BE2C (cell line): ENCODE measurements at places on chromosomes 7 and 10.

GRCh38 chr10:28676326-28676967 is 874 bp upstream of the BAMBI start:
- peak; percentile 26 for DNase-seq

- no peak for DNase-seq
Measured at GRCh38 chr7:681551-682307, 44.8 kb upstream of the DNAAF5 start.

DNA sequence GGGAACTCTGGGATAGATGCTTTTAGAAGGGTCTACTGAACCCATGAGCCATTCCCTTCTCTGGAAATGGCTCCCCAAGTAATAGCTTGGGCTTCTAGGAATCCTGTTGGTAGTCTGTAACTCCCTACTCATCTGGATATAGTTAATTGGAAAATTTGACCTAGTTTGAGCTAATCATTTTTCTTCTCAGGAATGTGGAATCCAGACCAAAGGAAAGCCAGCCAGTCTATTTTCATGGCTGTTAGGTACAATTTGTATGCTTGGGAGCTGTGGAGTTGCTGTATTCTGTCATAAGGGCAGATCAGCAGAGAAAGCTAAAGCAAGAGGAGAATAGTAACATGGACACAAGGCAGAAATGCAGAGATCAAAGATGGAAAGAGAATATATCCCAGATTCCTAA is 71.6 kb upstream of the C1GALT1 start:
- no peak for DNase-seq

DNA sequence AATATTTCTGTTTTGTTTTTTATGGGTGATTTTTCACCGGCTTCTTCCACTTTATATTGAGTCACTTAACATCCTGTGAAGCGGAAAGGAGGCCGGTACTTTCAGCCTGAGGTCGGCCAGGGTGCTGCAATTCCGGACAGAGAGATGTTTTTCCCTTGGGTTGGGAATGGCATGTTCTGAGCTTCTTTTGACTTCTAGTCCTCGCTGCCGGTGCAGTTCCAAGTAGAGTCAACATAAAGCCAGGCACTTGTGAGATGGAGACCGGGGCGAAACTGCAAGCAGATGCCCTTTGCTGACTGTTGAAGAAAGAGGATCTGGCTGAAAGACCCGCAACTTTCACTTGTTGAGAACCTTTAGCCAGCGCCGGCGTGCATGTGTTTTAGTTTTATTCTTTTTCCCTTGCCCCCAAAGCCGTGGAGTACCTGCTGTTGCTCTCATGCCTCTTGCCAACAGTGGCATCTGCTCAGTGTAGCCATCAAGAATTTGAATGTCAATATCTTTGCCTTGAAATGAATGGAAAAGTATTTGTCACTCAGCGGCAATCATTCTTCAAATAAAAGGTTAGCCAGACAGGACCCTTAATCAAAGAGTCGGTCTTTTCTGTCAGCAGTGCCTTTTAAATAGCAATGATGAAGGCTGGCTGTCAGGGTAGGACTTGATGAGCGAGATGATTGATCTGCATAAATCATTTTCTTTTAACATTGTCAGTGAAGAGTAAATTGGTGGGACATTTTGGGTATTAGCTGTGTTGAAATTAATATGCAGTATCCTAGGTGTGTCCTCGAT is 351.2 kb downstream of the LRMDA start:
- DNase-seq, result no peak

- DNase-seq, result no peak
Measured at GRCh38 chr7:81768951-81769778, 682 bp downstream of the HGF start.

DNA sequence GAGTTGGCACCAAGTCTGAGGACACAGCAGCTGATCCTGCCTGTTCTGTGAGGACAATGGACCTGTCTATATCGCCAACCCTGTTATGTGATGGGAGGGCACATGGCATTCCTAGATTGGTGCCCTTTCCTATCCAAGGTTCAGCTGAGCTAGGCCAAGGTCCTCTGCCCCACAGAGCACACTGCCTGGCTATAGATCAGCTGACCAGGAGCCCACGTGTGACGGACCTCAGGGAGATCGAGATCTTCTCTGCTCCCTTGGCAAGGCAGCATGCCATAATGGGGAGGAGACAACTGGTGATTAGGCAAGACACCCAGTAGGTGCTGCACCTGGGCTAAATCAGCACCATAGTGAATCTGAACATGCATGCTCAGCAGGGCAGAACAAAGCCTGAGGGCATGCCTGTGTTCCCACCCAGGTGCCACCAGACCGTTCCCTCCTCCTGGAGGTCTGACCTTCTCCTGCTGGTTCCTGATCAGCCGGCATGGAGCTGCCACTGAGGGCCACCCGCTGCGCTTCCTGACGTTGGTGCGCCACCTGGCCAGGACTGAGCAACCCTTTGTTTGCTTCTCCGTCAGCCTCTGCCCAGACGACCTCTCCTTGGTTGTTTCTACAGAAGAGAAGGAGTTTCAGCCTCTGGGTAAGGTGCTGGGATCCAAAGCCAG is 93.7 kb downstream of the WDFY4 start:
- no peak for DNase-seq

- no peak for DNase-seq
Measured at GRCh38 chr7:138358850-138359341, 101.2 kb upstream of the TRIM24 start.

GRCh38 chr7:19392246-19392645 is 247.0 kb upstream of the FERD3L start:
- DNase-seq, result no peak

- DNase-seq, result no peak
Measured at GRCh38 chr7:73885433-73885974, 24.5 kb downstream of the TMEM270 start.

DNA sequence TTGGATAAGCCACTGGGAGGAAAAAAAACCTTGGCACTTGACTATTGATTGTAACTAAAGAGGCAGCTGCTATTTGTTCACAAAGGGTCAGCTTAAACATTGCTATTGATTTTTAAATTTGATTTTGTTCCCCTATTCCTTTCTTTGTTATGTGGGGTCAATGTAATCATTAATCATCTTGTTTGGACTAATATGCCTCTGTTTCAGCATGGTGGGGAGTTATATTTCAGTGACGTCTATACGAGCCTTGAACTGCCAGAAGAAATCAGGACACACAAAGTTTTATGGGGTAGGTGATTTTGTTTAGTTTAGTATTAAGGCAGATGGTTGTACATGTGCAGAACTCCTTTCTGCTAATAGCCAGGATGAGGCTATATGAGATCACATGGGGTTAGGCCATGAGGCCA is 7.5 kb downstream of the AS3MT start:
- DNase-seq, result no peak

GRCh38 chr7:145665499-145666258 is 450.9 kb upstream of the CNTNAP2 start:
- no peak for DNase-seq

GRCh38 chr10:88896994-88897853 is 17.2 kb downstream of the STAMBPL1 start:
- no peak for DNase-seq

- DNase-seq, result no peak
Measured at GRCh38 chr7:132286836-132287235, 289.4 kb downstream of the PLXNA4 start.

DNA sequence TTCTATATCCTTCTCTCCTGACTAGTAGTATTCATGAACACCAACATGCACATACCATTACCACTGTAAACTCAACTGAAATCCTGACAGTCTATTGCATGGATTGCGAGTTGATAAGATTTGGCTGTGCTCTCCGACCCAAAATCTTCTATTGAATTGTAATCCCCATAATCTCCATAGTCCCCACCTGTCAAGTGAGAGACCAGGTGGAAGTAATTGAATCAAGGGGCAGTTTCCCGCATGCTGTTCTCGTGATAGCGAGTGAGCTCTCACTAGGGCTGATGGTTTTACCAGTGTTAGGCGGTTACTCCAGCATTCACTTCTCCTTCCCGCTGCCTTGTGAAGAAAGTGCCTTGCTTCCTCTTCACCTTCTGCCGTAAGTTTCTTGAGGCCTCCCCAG is 261.8 kb downstream of the PHF14 start:
- DNase-seq, result no peak

- peak; percentile 75 for DNase-seq
Measured at GRCh38 chr10:75233444-75234016, 2.2 kb downstream of the COMTD1 start.

DNA sequence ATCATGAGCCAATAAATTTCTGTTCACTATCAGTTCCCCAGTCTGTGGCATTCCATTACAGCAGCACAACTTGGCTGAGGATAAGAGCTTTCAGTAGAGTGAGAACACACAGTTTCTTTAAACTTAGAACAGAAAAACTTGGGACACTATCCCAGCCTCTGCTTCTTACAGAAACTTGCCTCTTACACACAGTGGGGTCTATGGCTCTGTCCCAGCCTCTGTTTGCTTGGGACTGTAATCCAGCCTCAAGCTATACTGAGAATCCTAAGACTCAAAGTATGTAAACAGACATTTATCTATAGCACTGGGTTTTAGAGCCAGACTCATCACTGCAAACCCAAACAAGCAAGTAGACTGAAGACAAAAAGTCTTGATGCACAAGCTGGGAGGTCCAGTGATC is 355.8 kb upstream of the VSTM2A start:
- no peak for DNase-seq

DNA sequence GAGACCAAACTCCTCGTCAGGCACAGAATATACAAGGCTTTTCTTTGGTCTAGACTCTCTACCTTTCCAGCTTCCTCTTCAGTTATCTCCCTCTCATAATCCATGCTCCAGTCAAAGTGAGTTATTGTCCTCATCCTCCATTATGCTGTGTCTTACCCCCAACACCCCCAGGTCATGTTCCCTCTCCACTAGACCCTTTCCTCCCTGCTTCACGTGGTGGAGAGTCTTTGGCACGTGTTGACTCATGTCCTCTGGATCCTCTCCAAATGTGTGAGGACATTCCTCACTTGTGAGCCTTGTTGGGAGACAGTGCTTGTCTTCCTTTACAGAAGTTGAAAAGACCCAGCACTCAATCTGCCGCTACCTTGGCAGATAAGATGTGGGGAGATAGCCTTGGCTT is 36.0 kb upstream of the DLD start:
- DNase-seq, result no peak

- no peak for DNase-seq
Measured at GRCh38 chr10:103602028-103602851, 108.7 kb downstream of the NEURL1 start.

GRCh38 chr10:132350391-132350790 is 18.4 kb downstream of the LRRC27 start:
- DNase-seq, result no peak

GRCh38 chr10:109912335-109913281 is 10.7 kb downstream of the XPNPEP1 start:
- no peak for DNase-seq

DNA sequence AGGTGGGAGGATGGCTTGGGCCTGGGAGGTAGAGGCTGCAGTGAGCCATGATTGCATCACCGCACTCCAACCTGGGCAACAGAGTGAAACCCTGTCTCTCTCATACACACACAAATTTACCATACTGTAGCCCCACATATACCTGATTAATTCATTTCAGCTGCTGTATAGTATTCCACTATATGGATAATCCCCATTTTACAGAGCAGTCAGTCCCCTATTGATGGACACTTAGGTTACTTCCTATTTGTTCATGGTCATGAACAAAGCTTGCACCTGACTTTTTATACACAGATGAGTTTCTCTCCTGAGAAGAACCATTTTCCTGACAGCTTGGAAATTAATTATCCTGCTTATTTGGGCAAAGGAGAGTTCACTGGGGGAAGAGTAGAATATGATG is 59.2 kb downstream of the EMX2 start:
- no peak for DNase-seq

GRCh38 chr7:142554560-142555532 is 194.4 kb upstream of the PRSS1 start:
- no peak for DNase-seq

GRCh38 chr10:21352886-21353285 is 172.6 kb downstream of the SKIDA1 start:
- DNase-seq, result no peak

DNA sequence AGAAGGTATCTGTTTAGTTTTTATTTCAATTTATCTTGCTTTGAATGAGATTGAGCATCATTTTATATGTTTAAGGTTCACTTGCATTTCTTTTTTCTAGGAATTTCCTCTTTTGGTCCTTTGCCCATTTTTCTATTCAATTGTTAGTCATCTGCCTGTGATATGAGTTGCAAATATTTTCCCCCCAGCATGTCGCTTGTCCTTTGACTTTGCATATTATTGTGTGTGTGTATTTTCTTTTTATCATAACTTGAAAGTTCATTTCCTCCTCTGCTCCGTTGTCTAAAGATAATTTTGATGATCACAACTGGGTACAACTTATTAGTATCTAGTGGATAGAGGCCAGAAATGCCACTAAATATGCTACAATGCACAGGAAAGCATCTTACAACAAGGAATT is 132.7 kb upstream of the MDFIC start:
- no peak for DNase-seq

GRCh38 chr7:144404946-144405345 is 1.5 kb upstream of the NOBOX start:
- no peak for DNase-seq

- DNase-seq, result no peak
Measured at GRCh38 chr7:107854454-107854853, 36.5 kb upstream of the DLD start.

DNA sequence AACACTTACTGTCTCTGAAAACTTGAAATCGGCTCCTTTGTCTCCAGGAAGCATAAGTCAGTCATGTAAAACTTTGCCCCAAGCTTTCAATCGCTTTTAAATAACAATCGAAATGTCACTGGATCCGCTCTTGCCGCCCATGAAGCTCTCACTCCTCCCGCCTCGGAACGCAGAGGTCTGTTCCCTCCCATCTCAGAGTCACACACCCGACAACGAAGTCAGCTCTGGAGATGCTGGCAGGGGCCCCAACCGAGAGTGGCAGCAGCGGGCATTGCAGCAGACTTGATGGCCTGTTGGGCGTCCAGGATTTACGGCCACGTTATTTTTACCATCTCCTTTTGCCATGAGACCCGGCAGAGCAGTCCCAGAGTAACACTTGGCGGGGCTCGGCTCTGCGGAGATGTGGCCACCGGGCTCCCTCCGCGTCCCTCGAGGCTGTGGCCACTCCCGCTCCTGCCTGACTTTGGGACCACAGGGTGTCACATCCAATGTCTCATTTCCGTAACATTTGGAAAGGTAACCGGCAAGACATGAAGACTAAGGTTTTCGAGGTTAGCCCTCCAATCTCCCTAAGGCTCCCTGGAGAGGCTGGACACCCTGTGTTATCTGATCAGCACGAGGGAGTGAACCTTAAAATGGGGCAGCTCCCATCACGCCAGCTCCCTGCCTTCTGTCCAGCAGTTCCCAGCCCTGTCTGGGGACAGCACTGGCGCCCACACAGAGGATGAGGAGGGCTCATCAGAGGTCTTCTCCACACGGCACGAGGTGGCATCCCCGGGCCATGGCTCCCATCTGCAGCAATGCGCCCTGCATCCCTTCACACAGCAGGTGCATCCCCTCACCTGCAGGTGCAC is 62.8 kb upstream of the ADGRA1 start:
- no peak for DNase-seq

DNA sequence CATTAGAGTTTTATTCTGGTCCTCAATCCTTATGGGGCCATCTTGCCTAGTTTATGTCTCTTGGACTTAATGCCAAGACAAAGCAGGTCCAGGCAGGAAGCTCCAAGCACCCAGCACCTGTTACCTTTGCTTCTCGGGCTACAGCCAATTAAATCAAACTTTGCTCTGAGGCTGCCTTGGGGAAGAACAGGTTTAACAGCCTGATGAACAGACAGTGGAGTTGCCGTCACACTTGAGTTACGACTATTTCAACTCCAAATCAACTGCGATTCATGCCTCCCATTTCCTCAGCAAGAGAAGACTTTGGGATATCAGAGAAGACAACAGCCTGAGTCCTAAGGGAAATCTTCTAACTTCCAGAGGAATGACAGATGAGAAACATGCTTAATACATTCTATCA is 62.2 kb downstream of the XPNPEP1 start:
- DNase-seq, result no peak

GRCh38 chr10:3850999-3851937 is 66.3 kb upstream of the KLF6 start:
- no peak for DNase-seq
